ENCODE measurements at places on chromosomes 7 and 10.

DNA sequence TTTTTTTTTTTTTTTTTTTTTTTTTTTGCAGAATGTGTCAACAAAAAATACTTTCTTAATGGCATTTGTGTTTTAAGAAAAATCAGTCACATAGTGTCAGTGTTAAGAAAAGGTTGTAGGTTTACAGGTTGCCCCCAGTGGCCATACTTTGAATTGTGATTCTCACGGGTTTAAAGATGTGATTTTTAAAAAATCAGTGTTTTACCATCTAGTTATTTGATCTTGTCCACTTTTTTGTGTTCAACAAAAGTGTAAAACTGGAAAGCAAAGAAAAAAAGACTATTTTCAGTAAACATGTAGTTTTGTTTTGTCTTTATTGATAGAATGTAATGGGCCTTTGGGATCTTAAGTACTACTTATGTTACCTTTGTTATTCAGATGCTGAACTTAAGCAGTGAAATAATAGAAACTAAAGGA is 25.7 kb downstream of the SUV39H2 start:
- DNase-seq: peak; percentile 9

DNA sequence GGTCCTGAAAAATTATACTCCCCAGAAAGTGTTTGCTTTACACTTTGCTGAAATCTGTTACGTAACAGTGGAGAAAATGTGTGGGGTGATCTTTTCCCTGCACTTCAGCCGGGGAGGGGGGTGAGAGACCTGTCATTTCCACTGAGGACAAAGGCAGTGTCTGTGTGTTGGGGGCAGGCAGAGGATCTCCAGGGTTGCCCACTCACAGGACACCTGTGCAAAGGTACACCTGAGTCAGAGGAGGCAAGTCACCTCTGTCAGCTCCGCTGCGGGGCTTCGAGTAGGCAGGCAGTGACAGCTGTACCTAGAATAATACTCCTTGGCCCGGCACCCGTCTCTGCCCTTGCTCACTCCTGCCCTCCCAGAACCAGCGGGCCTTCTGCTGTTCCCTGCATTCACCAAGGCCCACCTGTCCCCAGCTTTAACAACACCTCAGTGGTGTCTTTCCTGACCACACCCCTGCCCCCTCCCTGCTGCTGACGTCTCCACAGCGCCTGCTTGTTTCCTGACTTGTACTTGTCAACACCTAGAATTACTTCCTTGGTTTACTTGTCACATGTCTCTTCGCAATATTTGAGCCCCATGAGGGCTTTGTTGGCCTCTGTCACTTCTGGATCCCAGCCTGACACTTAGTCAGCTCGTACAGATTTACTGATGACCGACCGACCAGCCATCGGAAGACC is 159.2 kb downstream of the NEURL1 start:
- DNase-seq: no peak

GRCh38 chr10:89355394-89355931 is 22.4 kb upstream of the IFIT1B start:
- DNase-seq: no peak

GRCh38 chr7:25879799-25880198 is 272.2 kb upstream of the NFE2L3 start:
- DNase-seq: no peak

GRCh38 chr10:10138685-10139084 is 879.0 kb upstream of the CELF2 start:
- no peak for DNase-seq

DNA sequence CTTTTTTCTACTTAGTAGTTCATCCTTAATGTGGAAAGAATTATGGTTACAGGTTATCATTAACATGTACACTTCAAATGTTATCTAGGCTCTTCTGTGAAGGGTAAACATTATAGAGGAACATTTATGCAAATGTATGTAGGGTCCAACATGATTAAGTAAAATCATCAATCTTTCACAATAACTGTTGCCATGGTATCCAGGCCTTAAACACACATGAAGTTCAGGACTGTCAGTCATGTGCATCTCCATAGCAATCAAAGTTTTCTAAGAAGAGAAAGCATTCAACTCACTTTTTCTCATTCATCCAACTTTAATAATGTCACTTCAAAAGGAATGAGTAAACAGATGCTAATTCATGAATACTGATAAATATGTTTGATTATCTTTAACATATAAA is 83.6 kb downstream of the DNAJC1 start:
- DNase-seq: no peak

DNA sequence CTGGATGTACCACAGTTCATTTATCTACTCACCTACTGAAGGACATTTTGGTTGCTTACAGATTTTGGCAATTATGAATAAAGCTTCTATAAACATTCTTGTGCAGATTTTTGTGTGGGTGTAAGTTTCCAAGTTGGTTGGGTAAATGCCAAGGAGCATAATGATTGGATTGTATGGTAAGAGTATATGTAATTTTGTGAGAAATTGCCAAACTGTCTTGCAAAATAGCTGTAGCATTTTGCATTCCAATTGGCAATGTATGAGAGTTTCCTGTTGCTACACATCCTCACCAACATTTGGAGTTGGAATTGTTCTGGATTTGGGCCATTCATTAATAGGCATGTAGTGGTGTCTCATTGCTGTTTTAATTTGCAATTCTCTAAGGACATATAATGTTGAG is 33.9 kb upstream of the HYAL4 start:
- no peak for DNase-seq

DNA sequence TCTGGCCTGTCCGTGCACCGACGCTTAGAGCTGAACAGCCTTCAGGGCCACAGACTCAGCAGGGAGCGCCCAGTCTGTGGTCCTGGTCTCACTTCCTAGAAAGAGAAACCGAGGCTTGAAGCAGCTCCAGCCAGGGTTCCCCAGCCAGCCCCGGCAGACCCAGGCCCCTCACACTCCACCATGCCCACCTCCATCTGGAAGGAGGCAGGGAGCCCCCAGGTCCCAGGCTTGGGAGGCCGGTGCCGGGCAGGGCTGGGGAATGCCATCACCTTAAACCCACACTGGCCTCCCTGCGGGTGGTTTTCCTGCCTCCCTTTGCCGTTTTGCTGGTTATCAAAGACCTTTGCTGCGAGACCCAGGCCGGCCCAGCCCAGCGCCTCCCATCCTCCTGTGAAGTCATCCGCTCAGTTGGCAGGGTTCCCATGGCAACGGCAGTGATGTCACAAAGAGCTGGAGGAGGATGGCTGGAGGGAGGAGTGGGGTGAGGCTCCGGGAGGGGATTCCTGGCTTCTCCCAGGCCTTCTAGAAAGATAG is 24.0 kb downstream of the ELFN1 start:
- no peak for DNase-seq

DNA sequence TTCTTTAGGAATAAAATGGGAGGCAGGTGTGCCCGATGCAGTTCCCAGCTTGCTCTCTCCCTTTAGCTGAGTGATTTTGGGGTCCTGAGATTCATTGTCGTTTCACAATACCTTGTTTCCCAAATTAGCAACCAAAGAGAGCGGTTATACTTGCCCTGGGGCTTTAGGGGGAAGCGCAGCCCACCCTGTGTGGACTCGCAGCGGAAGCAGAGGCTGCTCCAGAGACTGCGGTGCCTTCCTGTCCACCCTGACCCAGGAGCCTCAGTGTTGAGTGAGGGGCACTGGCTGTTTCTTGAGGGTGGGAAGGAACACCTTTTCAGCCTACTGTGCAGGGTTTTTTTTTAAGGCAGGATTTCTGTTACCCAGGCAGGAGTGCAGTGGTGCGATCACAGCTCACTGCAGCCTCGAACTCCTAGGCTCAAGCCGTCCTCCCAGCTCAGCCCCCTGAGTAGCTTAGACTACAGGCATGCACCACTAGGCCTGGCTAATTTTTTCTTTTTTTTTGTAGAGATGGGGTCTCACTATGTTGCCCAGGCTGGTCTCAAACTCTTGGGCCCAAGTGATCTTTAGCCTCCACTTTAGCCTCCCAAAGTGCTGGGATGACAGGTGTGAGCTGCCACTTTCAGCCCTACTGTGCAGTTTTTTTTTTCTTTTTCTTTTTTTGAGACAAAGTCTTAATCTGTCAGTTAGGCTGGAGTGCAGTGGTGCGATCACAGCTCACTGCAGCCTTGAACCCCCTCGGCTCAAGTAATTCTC is 67.0 kb downstream of the DNAJB6 start:
- no peak for DNase-seq

DNA sequence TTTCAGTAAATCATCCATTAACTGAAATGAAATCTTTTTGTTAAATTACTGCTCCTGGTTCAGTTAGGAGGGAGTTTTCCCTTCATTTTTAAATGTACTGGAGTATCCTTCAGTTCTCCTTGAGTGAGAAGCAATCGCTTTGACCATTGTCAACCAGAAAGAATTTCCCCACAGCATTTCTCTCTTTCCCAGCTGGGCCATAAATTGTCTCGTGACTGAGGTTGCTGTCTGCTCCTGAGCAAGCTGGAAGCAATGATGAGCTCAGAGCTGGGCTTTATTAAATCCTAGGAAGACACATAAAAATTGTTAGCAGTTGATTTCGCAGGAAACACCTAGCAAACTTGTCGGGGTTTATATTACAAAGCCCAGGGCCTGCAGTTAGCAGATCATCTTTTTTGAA is 102.0 kb upstream of the INSYN2A start:
- DNase-seq: no peak

- DNase-seq: no peak
Measured at GRCh38 chr7:35249537-35249907, 4.4 kb downstream of the TBX20 start.

DNA sequence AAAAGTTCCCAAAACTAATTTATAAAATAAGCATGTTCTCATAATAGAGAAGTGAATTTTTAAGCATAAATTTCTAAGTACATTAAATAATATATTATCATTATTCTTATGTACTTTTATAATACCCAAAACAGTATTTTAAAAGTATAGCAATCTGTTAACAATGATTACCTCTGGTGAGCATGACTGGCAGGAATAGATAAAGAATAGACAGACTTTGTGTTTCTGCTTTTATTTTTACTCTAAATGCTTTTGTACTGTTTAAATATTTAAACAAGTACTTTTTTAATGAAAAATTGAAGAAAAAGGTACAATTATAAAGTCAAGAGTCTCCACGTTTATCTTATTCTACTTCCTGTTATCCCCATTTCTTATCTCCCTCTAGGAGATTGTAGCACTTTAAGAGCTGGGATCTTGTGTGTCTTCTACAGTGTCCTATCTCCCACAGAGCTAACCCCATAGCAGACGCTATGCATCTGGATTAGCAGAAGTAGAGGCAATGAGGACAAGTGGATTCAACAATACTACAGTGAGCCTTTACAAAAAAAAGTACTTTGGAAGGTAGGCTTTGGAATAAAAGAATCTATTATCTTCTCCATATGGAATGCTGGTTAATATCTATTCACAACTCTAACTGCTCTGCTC is 42.9 kb downstream of the IDE start:
- no peak for DNase-seq

DNA sequence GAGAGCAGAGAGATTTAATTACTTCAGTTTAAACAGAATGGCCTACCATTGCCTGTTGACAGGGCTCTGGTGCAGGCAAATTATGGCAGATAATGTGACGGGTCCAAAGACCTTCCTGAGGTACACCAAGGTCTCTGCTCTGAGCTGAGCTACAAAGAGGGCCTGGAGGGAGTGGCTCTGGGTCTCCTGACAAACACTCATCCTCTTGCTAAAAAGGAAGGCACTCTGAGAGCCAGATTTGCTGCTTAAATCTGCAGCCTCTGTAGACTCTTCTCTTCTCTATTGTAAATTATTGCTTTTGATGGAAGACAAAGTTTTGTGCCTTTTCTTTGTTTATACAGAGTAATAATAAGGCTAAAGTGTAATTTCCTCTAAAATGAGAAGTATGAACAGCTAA is 529.5 kb upstream of the FZD8 start:
- no peak for DNase-seq

DNA sequence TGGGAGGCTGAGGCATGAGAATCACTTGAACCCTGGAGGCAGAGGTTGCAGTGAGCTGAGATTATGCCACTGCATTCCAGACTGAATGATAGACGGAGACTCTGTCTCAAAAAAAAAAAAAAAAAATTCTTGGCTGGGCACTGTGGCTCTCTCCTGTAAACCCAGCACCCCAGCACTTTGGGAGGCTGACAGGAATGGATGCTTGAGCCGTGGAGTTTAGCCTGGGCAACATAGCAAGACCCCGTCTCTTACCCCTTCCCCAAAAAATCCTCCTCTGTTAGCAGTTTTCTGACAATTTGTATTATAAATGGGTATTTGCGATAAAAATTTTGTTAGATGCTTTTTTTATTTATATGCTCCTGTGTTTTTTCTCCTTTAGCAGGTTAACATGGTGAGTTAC is 11.0 kb downstream of the SAMD8 start:
- no peak for DNase-seq

Measured in activated gamma-delta T cell treated with Interleukin-2 at 50 U/mL for 16 hours (primary cell).